ENCODE measurements at places on chromosomes 1 and 21.

DNA sequence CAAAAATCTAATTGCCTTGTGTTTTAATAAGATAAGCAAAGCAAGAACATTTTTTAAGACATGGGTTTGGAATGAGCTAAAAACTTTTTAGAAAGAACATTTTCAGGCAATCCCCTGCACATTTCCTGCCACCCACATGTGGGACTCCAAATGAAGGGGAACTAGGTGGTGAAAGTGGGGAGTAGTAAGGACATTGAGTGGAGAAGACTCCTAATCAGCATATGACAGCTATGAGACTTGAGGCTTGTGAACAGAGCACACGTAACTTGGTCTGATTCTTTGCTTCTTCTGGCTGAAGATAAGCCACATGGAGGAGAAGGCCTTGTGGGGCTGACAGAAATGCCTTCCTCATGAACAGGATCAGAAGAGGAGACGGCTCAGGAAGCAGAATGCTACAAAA, 50.3 kb downstream of the FCER1A start:
- no peak for DNase-seq

DNA sequence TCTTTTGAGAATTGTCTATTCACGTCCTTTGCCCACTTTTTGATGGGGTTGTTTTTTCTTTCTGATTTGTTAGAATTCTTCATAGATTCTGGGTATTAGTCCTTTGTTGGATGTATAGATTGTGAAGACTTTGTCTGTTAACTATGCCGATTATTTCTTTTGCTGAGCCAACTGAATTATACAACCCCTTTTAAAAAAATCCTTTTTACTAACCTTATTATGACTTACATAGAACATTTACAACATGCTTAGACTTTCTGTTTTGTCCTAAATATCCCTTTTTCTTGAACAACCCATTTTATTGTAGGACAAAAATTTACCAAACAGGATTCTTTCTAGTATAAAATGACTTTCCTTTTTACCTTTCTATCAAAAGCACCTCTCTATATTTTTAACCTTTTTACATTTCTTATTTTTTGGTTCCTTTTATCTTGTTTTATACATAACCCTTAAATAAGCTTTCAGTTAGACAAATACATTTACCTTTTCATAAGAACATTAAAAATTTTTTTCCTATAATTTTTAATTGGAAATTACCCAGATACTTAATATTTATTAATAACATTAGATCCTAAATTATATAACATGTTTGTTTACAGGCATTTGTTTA, 70.4 kb upstream of the TTLL7 start:
- no peak for DNase-seq

- DNase-seq, result no peak
These were observed 50.5 kb downstream of the SIPA1L2 start for GRCh38 chr1:232579466-232579865.

GRCh38 chr1:51019811-51020210, 49.8 kb downstream of the CDKN2C start:
- no peak for DNase-seq

DNA sequence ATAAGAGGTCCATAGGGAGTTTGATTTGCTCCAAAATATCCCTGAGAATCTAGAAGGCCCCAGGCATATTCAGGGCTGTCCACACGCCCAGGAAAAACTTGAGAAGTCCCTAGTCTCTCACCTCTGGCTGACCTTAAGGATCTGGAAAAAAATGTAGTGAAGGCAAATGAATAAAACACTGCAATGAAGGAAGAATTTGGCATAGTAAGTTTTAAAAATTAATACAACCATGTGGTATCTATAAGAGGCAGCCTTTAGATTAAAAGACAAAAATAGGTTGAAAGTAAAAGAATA, 91.3 kb downstream of the COLGALT2 start:
- DNase-seq, result no peak

GRCh38 chr1:183191833-183192232, 5.8 kb downstream of the LAMC2 start:
- DNase-seq, result no peak

DNA sequence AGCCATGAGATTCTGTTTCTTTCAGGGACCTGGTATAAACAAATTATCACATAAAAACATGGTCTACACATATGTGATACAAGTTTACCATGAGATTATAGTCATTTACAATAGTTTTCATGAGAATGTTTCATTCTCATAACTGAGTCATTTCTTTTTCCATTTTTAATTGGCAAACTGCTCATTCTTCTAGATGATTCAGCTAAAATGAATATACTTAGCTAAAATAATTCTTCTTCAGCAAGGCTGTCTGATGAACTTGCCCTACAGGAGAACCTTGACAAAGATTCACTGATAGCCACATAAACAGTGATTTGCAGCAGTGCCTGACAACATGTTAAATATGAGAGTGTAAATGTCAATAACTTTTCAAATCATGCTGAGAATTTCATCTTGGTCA, 253.2 kb downstream of the FMN2 start:
- DNase-seq, result no peak

DNA sequence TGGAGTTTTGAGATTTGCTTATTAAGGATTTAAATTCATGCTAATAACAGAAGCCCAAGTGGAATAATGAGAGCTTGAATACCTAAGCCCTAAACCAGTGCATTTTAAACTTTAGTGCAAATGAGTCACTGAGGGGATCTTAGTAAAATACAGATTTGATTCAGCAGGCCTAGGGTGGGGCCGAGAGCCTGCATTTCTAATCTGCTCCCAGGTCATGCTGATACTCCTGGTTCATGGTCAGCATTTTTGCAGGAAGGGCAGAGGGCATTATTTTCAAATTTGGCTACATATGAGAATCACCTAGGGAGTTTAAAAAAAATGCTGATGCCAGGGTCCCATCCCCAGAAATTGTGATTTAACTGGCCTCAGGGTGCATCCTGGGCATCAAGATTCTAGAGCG, 39.3 kb downstream of the DNTTIP2 start:
- no peak for DNase-seq

DNA sequence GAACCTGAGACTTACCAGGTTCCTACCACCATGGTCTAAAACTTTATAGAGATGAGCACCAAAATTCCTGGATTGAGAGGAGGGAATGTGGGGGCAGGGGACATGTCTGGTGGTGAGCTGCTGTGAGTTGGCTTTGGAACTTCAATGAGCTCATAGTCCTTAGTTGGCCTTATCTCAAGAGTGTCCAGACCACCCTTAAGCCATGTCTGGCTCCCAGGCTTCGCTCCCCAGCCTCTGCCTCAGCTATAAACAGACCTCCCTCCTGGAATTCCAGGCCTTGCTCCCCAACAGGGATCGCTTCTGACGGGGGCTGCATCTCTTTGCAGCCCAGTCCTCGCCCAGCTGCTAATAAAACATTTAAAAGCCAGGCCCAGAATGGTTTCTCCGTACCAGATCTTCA, 19.5 kb downstream of the ATF3 start:
- no peak for DNase-seq

DNA sequence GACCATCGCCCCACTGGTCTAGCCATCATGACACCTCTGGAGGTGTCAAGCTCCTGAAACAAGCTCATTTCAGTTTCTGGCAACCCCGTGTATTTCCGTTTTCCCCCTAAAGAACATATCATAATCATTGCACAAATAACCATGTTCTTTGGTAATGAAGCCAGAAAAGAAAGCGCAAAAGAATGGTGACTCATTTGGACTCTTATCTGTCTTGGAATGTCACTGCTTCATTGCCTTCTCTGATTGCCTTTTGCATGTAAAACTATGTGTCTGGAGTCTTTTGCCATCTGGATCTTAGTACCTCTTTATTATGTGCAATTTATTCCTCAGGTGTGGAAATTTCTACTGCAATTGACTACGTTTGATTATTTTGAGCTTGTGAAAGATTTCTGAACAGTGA, 110.5 kb downstream of the COLGALT2 start:
- peak; percentile 83 for DNase-seq

DNA sequence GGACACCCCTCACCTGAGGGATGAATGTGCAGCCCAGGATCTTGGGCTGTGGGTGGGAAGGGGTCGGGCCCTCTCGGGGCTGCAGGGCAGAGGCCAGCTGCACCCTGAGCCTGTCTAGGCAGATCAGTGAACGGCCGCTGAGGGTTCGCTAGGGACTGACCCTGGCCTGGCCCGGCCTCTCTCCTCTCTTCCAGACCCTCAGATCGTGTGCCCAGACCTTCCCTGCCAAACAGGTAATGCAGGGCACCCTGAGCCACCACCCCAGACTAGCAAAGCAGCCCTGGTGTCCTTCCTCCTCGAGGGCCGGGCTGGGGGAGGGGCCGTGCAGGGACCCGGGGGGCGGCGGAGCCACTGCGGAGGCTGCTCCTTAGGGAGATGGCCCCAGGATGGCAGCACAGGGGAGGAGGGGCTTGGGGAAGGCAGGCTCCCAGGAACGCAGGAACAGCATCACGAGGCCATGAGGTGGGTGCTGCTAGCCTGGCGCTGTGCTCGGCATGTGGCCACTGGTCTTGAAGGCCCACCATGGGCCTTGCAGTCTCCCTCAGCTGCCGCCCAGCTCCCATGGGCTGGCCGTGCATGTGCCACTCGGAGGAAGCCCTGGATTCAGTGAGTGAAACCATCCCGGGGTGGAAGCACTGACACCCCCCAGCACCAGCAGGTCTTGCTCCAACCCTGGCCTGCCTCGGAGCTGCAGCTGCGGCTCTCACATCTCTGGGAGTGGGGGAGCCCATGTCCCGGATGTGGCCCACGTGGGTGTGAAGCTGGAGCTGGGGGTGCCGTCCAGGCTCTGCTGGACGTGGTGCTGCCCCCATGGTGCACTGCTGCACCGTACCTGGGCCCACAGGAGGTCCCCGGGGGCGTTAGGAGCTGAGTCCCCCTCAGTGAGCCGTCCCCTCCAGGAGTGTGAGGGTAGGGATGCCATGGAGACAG, 28.7 kb downstream of the COL6A2 start:
- no peak for DNase-seq

GRCh38 chr1:47724432-47724999, 272.7 kb downstream of the TRABD2B start:
- no peak for DNase-seq

DNA sequence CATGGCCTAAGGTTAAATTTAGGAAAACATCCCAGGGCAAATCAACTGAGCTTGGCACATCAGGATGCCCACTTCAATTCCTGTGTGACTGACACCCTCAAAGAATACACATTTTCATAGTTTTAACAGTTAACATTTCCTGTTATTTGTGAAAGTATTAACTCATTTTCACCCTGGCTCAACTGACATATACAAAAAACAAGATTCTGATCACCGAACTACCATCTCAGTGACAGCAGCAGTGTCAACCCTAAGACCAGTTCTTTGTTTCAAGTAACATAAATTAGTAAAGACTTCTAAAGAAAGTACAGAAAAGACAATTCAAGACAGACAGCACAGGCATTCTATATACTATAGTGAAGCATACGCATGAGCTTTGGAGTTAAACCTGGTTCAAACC, 69.0 kb upstream of the SDC3 start:
- no peak for DNase-seq

DNA sequence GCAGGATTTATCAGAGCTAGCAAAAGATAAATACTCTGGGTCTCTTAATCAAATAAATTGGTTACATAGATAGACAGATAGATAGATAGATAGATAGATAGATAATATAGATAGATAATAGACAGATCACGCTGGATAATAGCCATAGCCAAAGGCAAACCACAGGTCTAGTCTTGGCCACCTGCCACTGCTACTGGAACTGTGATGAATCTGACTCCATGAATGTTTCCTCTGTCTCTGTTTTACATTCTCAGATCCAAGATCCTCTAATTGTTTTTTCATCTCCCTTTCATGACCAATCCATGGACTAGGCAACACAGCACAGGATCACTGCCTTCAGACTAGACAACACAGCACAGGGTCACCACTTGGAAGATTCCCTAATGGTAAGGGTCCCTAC, 444.7 kb upstream of the NFIA start:
- DNase-seq, result no peak

DNA sequence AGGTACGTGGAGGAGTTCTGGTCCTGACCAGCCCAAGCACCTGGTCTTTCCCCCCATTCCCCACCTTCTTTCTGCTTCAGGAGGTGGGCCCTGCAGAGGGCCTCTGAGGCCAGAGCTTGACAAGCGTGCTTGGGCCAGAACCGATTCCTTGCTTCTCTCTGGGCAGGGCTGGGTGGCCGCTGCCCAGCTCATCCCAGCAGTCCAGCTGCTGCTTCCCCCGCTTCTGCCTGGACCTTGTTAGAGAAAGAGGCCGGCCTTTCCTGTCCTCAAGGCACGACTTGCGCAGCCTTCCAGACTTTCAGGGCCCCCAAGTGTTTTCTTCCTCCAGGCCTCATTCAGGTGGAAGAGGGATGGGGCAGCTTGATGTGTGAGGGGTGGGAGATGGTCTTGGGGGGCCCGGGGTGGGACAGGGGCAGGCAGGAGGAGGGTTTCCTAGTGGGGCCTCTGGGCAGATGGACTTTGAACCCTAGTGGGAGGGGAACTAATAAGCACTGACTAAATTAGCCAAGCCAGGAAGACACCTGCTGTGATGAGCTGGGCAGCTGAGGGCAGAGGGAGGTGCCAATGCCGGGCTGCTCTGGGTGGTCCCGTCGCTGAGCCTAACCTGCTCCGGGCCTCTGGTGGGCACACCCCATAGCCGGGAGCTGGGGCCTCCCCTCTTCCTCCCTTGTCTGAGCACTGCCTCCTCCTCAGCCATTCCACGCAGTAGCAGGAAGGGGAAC, 36.5 kb downstream of the ARHGEF10L start:
- peak; percentile 89 for DNase-seq

DNA sequence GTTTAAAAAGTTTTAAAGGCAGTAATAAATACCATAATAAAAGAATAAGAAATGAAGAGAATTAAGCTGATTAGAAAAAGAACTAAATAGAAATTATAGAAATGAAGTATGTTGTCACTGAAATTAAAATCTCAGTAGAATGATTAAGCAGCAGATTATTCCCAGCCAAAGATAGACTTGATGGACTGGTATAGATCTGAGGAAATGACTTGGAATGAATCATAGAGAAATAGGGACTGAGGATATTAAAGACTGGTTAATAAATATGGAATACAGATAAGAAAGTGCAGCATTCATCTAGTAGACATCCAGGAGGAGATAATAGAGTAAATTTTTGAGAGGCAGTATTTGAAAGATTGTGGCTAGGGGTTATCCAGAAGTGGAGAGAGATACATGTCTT, 28.7 kb downstream of the MARK1 start:
- no peak for DNase-seq

DNA sequence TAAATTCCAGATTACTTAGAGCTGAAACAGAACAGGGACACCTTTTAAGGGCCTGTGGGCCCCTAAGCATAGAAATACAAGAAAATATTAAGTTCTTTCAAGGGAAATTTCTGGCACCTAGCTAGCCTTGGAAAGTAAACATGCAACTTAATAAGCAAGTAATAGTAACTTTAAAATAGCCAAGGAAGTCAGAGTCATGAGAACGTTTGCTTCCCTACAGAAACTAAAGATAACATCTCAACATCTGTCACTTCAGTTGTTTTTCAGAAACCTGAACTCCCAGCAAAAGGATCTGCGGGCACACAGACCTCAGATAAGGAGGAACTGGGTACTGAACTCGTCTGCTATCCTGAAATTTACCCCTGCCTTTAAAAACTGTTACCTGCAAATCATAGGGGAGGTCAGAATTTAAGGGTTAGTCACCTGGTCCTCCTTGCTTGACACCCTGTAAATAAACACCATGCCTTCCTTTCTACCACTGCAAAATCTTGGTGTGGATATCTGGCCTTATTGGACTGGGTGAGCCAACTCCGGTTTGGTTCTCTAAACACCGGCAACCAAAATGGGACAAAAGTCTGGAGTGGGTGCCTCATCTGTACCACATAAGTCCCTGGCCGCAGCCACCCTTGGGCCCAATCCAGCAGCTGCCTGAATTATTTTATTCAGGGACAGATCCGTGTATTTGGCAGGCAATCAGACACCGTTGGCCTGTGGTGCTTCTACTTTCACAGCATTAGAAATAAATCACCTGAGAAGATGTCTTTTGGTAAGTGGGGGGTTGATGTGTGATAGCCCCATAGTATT, 27.9 kb downstream of the NRDC start:
- DNase-seq, result no peak

- no peak for DNase-seq
These were observed 10.1 kb downstream of the HSPG2 start for GRCh38 chr1:21926814-21927532.
